H9 (cell line): ENCODE measurements at places on chromosomes 16 and 17. TPM values are rescaled to one million over a fixed set of nuclear protein-coding genes. Genes with fewer than 3 reads are reported as not detected.

The ZNF785 gene
- total RNA-seq, result 17.0 and 18.8 TPM in 2 replicates

The SPNS2 gene
- total RNA-seq, result 0.33 and 0.77 TPM in 2 replicates

The NT5C3B gene
- total RNA-seq, result 66.2 and 76.1 TPM in 2 replicates

- no peaks in the 10 kb centered on the region for H3K4me1 ChIP-seq
- DNase-seq, result no peak
- no peaks in the 10 kb centered on the region; the same call in 1 of the 2 replicates for H3K27me3 ChIP-seq
- no peak overlapping the region for H3K27ac ChIP-seq
- H3K36me3 ChIP-seq, result peaks cover 30% of the 10 kb centered on the region
- no peak overlapping the region for H3K4me3 ChIP-seq
Observed at GRCh38 chr16:74309789-74310781, 13.5 kb downstream of the PSMD7 start.

DNA sequence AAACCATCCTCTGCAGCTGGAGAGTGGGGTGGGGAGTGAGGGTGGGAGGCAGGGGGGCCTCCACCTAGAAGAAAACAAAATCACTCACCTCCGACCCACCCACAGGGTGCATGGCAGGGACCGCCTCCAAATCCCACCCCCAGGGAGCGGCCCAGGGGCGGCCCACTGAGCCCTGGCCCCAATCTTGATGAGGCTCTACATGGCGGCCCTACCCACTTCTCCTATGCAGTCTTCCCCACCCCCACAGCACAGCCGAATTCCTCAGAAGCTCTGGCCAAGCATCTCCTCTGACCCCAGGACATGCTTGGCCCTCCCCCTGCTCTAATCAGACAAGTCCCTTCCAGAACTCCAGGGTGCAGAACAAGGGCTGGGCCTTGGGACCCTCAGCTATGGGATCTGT lies 18.2 kb upstream of the FASN start:
- H3K27me3 ChIP-seq, result no peaks in the 10 kb centered on the region
- DNase-seq, result peak; percentile 31
- H3K27ac ChIP-seq, result no peak overlapping the region
- H3K36me3 ChIP-seq, result peaks cover 2% of the 10 kb centered on the region; the same call in 2 of the 3 replicates
- no peaks in the 10 kb centered on the region for H3K4me1 ChIP-seq

GRCh38 chr17:66540131-66540781 lies 237.8 kb downstream of the PRKCA start:
- no peak overlapping the region for H3K4me3 ChIP-seq
- no peaks in the 10 kb centered on the region for H3K27me3 ChIP-seq
- H3K27ac ChIP-seq, result no peak overlapping the region
- H3K36me3 ChIP-seq, result peaks cover 1% of the 10 kb centered on the region

- H3K27ac ChIP-seq, result no peak overlapping the region
- H3K4me1 ChIP-seq, result no peaks in the 10 kb centered on the region; the same call in 1 of the 2 replicates
- H3K4me3 ChIP-seq, result no peak overlapping the region
Observed at GRCh38 chr17:39943702-39944392, 16.3 kb downstream of the LRRC3C start.

DNA sequence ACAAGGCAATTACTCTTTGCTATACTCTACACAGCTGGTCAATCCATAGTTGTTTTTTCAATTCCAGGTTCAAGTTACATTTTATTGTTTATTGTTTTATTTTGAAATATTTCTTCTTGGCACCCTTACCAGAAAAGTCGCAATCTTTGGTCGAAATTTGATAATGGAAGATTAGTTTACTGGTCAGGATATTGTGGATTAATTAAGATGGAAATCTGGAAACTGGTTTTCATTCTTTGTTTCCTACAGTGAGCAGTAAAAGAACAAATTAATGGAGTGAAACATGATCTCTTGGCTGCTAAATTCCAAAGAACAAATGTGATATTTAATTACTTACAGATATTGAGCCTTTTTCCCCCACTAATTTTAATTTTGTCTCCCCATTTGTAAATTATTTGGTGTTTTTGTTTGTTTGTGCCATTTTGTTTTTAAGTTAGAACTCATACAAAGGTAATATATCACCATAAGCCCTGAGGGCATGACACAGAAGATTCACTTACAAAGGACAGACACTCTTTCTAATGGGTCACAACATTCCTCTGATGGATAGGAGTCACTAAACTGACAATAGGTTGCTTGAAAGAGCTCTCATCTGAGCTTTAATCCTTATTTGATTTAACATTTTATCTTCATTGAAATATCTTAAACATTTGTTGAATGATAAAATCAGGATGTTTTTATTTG lies 700.2 kb downstream of the KCNJ2 start:
- DNase-seq, result no peak
- no peak overlapping the region for H3K4me3 ChIP-seq
- no peaks in the 10 kb centered on the region for H3K27me3 ChIP-seq
- H3K36me3 ChIP-seq, result peaks cover 1% of the 10 kb centered on the region
- H3K4me1 ChIP-seq, result no peaks in the 10 kb centered on the region

GRCh38 chr16:56414366-56414765 lies 11.0 kb downstream of the AMFR start:
- H3K27ac ChIP-seq, result no peak overlapping the region
- H3K27me3 ChIP-seq, result no peaks in the 10 kb centered on the region
- no peak for DNase-seq
- no peak overlapping the region for H3K4me3 ChIP-seq
- peaks cover 8% of the 10 kb centered on the region for H3K36me3 ChIP-seq

- no peaks in the 10 kb centered on the region for H3K4me1 ChIP-seq
- DNase-seq, result no peak
- H3K4me3 ChIP-seq, result no peak overlapping the region
- H3K36me3 ChIP-seq, result peaks cover 62% of the 10 kb centered on the region
- H3K27ac ChIP-seq, result no peak overlapping the region
Observed at GRCh38 chr16:56753410-56753809, 23.5 kb downstream of the NUP93 start.

DNA sequence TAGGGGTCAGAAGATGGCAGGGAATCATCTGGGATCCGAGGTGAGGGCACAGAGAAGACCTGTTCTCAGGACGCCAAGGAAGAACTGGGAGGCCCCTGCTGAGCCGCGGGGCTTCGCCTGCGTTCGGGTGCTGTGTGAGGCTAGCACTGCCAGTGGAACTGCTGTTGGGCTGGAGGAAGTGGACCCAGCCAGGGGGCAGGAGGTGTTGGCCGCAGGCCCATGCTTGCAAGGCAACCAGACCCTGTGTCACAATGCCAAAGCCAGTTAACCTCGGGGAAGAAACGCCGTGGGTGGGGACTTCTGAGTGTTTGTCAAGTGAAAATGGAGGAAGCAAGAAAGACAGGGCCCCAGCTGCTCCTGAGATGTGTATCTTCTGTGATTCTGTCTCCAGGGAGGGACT lies 185.5 kb downstream of the LGALS9B start:
- H3K27me3 ChIP-seq, result no peaks in the 10 kb centered on the region
- H3K4me3 ChIP-seq, result no peak overlapping the region
- peaks cover 9% of the 10 kb centered on the region; the same call in 1 of the 2 replicates for H3K36me3 ChIP-seq
- no peak overlapping the region for H3K27ac ChIP-seq
- no peaks in the 10 kb centered on the region for H3K4me1 ChIP-seq

- no peak overlapping the region for H3K27ac ChIP-seq
- DNase-seq, result no peak
- no peaks in the 10 kb centered on the region for H3K4me1 ChIP-seq
Observed at GRCh38 chr17:31136319-31136718, 41.5 kb downstream of the NF1 start.

GRCh38 chr17:19370493-19370960 lies 7.8 kb upstream of the MAPK7 start:
- peaks cover 2% of the 10 kb centered on the region; the same call in 1 of the 2 replicates for H3K4me1 ChIP-seq
- no peak overlapping the region for H3K4me3 ChIP-seq
- no peaks in the 10 kb centered on the region for H3K27me3 ChIP-seq
- no peak for DNase-seq
- H3K36me3 ChIP-seq, result no peaks in the 10 kb centered on the region; the same call in 2 of the 3 replicates

- H3K4me1 ChIP-seq, result no peaks in the 10 kb centered on the region
- H3K27me3 ChIP-seq, result no peaks in the 10 kb centered on the region
- peak; percentile 84 for DNase-seq
Observed at GRCh38 chr17:38628441-38628840, 22.7 kb upstream of the SRCIN1 start.
